Activated T-helper 1 cell treated with Interleukin-2 at 50 U/mL for 16 hours (primary cell): ENCODE measurements at places on chromosomes 11 and 22.

- DNase-seq: no peak
Measured at GRCh38 chr22:33455036-33455435, 396.9 kb upstream of the SYN3 start.

DNA sequence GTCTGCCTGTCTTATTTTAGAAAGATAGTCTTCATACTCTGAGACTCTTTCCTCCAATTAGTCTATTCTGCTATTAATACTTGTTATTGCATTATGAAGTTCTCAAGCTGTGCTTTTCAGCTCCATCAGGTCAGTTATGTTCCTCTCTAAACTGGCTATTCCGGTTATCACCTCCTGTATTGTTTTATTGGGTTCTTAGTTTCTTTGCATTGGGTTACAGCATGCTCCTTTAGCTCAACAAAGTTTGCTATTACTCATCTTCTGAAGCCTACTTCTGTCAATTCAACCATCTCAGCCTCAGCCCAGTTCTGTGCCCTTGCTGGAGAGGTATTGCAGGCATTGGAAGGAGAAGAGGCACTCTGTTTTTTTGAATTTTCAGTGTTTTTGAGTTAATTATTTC is 21.0 kb upstream of the OR5AK2 start:
- DNase-seq: no peak

DNA sequence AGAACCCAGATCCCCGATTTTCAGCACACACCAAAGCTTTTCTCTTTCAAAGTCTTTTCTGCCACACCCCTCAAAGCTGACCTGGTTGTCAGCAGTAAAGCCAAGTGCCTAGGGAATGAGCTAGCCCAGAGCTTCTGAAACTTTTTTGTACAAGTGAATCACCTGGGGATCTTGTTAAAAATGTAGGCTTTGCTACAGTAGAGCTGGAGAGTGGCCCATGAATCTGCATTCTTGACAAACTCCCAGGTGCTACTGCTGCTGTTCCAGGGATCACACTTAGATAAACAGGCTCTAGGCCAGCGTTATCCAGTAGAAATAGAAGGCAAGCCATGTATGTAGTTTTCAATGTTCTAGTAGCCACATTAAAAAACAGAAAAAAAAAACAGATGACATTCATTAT is 21.8 kb upstream of the NAV2 start:
- no peak for DNase-seq

- DNase-seq: no peak
Measured at GRCh38 chr11:87819151-87819550, 356.1 kb downstream of the RAB38 start.

- no peak for DNase-seq
Measured at GRCh38 chr11:70729949-70730348, 331.6 kb downstream of the CTTN start.
